ENCODE measurements at places on chromosomes 6 and 20.

DNA sequence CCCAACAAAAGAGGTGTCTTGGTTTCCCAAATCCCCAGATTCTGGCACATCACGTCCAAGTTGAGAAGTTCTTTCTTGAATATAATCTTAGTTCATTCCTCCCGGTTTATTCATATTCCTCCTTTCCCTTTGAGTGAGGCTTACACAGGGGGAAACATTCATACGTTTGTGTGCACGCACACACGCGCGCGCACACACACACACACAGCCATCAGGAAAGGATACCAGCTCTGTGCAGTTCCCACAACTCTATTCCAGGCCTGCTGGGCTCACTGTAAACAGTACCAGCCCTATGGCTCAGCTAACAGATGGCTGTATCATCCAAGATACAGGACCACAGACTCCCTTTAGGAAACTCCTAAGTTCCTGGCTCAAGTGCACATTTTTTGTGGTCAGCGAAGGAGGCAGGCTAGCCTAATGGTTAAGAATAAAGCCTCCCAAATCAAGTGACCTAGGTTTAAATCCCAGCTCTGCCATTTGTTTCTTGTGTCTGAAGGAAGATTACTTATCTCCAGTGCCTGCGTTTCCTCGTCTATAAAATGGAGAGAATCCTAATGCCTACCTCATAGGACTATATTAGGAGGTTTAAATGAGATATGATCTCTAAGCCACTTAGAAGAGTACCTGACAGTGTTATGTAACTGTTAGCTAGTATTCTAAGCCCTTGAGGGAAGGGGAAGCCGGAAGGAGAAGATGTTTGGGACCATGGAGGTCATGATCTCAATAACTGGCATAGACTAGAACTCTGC lies 3.7 kb upstream of the TAF8 start:
- DNase-seq: peak; percentile 37

DNA sequence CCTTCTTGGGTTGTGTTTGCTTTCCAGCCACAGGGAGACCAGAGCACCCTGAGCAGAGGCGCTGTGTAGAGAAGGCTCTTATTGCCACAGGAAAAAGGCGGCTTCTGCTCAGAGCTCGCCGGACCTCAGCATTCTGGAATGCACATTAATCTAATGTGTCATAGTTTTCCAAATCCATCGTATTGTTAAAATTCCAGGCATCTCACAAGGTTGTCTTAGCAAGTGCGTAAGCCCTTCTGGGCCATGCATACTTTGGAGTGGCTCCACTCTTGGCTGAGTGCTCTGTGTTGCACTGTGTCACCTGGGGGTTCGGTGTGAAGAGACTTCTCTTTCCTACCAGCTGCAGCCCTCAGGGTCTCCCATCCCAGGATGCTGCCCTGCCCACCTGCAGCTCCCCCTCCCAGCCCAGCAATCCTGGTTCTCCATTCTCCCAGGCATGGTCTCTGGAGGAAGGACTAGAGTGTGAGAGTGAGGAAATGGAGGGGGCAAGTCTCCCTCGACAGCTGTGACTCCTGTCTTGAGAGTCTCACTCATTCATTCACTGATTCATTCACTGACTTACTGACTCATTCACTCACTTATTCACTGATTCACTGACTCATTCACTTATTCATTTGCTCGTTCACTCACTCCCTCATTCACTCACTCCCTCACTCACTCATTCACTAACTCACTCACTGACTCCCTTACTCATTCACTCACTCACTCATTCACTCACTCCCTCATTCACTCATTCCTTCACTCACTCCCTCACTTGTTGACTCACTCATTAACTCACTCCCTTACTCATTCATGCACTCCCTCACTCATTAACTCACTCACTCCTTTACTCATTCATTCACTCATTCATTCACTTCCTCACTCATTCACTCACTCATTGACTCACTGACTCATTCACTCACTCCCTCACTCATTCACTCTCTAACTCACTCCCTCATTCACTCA lies 83.7 kb upstream of the MPC1 start:
- peak; percentile 87 for DNase-seq

- DNase-seq: no peak
These were observed 7.1 kb downstream of the L3MBTL1 start for GRCh38 chr20:43514648-43514999.

DNA sequence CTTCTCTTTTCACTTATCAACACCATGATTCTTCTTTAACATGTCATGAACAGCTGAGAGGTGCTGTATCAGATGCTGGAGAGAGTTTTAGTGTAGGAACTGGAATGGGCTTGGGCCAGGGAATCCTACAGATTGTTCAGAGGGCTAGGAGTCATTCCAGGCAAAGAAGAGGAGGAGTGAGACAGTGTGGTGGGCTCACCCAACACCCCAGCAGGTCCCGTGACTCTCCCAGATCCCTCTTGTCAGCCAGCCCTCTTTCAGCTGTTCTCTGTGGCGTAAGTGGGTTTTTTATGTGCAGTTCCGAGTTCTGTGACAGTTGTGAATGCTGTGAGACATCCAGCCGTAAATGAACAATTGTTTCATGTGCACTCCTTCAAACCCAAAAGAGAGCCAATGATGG lies 31.4 kb upstream of the CEP162 start:
- no peak for DNase-seq

DNA sequence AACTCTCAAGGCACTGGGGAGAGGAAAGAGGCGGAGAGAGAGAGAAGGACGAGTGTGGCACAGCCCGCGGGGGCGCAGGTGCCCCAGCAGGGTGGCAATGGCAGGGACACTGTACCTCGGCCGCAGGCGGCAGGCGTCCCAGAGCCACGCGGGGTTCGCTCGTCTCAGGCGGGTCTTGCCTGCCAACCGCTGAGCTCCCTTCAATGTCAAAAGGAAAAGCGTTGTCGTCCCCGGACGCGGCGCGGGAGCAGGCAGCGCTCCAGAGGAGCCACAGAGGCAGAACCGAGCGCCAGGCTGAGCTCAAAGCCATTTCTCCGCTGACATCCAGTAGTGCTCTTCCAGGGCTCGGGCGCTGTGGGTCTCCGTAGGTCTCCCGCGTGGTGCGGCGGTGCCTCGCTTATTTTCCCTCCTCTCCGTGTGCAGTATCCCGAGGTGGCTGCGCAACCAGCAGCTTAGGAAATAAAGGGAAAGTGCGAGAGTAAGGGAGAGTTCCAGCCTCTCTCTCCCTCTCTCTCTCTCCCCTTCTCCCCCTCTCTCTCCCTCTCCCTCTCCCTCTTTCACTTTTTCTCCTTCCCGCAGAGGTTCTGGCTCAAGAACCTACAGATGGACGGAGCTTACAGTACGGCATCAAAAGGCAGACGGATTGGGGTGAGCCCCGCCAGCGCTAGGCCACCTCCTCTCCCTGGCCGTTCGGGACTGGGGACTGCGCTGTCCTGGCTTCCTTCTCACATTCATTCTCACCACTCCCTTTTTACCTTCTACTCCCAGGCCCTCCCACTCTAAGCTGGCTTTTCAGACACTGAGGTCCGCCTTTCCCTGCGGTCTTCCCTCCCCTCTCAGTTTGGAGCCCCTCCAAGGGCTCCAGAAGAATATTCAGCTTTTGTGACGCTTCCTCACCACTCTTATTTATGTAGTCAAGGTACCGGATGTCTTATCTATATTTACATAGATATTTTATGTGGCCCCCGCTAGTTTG lies at the start of gene LAMA4:
TSS of gene LAMA4 (minus strand) at position 727 of the 976 bp plus-strand sequence. CDS start at position 310, 417 bp downstream.
- DNase-seq: peak; percentile 45

GRCh38 chr20:23773127-23773526 lies 22.4 kb upstream of the CST1 start:
- DNase-seq: no peak

- DNase-seq: no peak
These were observed 11.2 kb downstream of the OGFRL1 start for GRCh38 chr6:71299541-71300470.

DNA sequence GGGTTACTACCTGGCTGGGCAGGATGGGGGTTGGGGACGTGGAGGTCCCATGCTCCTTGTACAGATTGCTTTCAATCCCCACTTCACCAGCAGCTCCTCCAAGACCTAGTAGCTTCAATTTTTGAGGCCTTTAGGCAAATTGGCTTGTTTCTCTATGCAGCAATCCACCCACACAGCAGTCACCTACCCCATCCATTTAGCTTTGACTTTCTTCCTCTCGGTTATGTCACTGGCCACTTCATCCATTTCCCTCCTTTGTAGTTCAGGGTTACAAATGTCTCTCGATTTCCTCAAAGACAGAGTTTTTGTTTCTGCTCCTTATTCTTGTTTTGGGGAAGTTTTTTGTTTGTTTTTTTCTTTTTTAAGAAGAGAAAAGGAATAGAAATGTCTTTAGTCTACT lies 33.4 kb upstream of the RSPO4 start:
- no peak for DNase-seq

GRCh38 chr6:131061041-131061750 lies 1.8 kb downstream of the EPB41L2 start:
- DNase-seq: no peak

DNA sequence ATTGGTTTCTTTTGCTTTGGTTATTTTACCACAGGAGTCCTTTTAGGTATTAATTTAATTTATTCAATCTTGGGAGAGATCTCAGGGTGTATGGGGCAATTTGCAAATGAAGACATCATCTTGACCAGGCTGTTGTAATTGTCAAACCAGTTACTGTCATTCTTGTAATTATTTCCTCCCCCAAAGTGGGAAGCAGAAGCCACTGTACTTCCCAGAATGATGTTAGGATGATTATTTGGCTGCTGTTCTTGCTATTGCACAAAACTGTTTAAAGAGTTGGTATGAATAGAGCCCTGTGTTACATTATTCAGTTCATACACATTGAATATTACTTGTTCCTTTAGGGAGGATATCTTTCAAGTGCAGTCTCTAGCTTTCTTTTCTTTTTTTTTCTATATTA lies 1.7 kb downstream of the TAAR6 start:
- no peak for DNase-seq

- no peak for DNase-seq
These were observed 128.5 kb upstream of the ENPP5 start for GRCh38 chr6:46299253-46299652.

- no peak for DNase-seq
These were observed 549.4 kb downstream of the UTRN start for GRCh38 chr6:144834426-144835038.

GRCh38 chr20:3980260-3981131 lies 34.9 kb downstream of the RNF24 start:
- peak; percentile 37 for DNase-seq

- DNase-seq: no peak
These were observed 763.2 kb upstream of the FLRT3 start for GRCh38 chr20:15100506-15101160.

- DNase-seq: no peak
These were observed 103.4 kb downstream of the TULP4 start for GRCh38 chr6:158415666-158416065.

DNA sequence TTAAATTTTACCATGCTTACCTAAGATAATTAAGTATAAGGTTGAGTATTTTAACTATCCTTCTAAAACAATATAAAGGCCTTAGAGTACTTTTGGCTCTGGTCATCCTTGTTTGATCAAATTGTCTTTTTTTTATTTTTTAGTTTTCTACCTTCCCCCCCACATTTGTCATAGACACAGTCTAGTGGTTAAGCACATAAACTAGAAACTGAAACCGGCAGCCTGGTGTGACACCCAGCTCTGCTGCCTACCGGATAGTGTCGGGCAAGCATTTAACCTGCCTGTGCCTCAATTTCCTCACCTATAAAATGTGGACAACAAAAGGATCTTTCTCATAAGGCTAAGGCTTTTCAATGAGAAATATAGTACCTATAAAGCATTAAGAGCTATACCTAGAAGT lies 21.6 kb upstream of the TULP4 start:
- no peak for DNase-seq

- peak; percentile 25 for DNase-seq
These were observed 29.1 kb downstream of the WRNIP1 start for GRCh38 chr6:2794171-2794730.

GRCh38 chr6:126444659-126445273 lies 104.9 kb downstream of the CENPW start:
- peak; percentile 1 for DNase-seq

GRCh38 chr6:50451826-50452400 lies 261.4 kb upstream of the TFAP2D start:
- no peak for DNase-seq

DNA sequence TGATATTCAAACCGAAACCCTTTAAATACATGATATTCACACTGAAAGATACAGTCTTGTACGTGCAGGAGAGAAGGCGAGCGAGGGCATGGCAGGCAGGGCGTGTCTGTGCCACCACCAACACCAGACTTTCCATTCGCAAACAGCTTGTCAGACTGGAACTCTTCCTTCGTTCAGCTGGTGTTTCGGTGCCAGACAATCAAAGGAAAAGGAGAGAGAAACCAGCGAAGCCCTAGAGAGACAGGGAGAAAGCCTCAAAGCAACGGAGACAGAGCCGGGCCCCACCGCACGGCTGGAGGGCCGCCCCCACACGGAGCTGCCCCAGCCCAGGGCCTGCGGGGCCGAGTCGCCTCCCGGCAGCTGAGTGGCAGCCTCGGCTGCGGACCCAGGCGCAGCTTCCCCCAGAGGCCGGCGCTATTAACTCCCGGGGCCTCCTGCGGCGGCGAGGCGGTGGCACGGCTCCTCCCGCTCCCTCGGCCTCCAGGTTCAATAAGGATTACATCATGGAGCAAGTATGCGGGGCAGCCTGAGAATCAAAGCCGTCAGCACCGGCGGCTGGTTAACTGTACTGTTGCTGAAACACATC lies 32.1 kb upstream of the NR2E1 start:
- peak; percentile 78 for DNase-seq

DNA sequence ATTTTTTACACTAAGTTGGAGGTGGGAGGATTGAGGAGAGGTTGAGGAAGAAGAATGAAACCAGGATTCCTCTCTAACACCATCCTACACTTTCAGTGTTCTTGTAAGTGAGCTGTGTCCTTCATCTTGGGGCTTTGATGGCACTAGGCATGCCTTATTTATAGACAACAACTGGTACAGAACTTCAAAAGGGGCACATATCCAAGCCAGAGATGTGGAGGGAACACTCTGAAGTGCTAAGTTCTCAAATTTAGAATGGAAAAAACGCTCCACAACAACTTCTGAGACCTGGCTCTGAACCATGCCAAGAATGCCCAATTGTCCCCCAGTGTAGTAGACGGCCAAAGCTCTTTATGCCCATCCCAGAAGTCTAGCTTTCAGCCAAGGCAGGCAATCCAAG lies 16.2 kb upstream of the PKHD1 start:
- DNase-seq: no peak

GRCh38 chr6:31622684-31623091 lies 2.2 kb downstream of the PRRC2A start:
- DNase-seq: no peak

DNA sequence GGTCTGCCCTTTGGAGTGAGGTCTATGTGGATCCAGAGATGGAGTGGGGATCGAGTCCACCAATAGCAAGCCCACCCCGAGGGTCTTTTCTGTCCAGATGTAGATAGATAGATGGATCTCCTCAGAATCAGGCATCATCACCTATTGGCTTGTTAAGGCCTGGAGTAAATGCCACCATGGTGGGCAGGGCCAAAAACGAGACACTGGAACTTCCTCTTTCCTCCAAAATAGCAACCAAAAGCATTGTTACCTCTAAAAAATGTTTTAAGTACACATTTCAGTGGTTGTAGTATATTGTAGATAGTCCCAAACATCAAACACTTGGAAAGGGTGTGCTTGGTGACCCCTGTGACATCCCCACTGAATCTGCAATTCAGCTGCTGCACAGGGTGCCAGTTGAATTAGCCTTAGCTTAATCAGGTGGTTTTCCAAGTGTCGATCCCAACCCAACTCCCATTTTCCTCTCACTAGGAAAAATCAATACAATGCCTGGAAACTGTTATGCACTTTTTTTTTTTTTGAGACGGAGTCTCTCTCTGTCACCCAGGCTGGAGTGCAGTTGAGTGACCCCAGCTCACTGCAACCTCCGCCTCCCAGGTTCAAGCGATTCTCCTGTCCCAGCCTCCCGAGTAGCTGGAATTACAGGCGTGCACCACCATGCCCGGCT lies 35.0 kb upstream of the NELFCD start:
- no peak for DNase-seq

GRCh38 chr6:109671733-109672132 lies 19.3 kb downstream of the AK9 start:
- DNase-seq: peak; percentile 24
